A549 treated with dexamethasone at 1 μM for 4 hours (cell line): ENCODE measurements at places on chromosomes 5 and 9. TPM values are rescaled to one million over a fixed set of nuclear protein-coding genes. Genes with fewer than 3 reads are reported as not detected.

Gene ACOT12
- 0.08 to 0.09 TPM in 2 of 5 replicates, not detected in the others for total RNA-seq

Gene DTWD2
- total RNA-seq, result 1.1 to 1.6 TPM (median 1.5 TPM) in 5 replicates

Gene SURF2
- total RNA-seq, result 40.8 to 52.9 TPM (median 47.3 TPM) in 5 replicates

Gene ITGA2
- 8.5 to 13.9 TPM (median 11.3 TPM) in 5 replicates for total RNA-seq

Gene FCN2
- total RNA-seq, result not detected in 5 replicates

Gene SIGMAR1
- total RNA-seq, result 158 to 203 TPM (median 197 TPM) in 5 replicates

Gene TNFSF15
- 0.06 to 0.11 TPM (median 0.07 TPM) in 5 replicates for total RNA-seq

Gene ACSL6
- 0.08 to 0.60 TPM (median 0.15 TPM) in 5 replicates for total RNA-seq

Gene DOLPP1
- 17.4 to 21.9 TPM (median 20.0 TPM) in 5 replicates for total RNA-seq

Gene NPR2
- 3.6 to 6.2 TPM (median 5.0 TPM) in 5 replicates for total RNA-seq

Gene CDKN2B
- not detected in 5 replicates for total RNA-seq

Gene F2RL1
- total RNA-seq, result 204 to 250 TPM (median 224 TPM) in 5 replicates

Gene KIF4B
- total RNA-seq, result 0.01 to 0.02 TPM in 2 of 5 replicates, not detected in the others

Gene SLC46A2
- total RNA-seq, result not detected in 5 replicates

Gene C9orf153
- total RNA-seq, result 0.07 to 0.25 TPM (median 0.12 TPM) in 5 replicates

Gene NUTM2G
- 0.05 TPM in 1 of 5 replicates, not detected in the others for total RNA-seq

Gene SNX18
- 4.3 to 8.2 TPM (median 7.3 TPM) in 5 replicates for total RNA-seq

Gene PCDHB13
- 0.04 to 0.09 TPM (median 0.07 TPM) in 5 replicates for total RNA-seq

Gene CDX1
- total RNA-seq, result not detected in 5 replicates

Gene GABRA6
- total RNA-seq, result not detected in 5 replicates

Gene SUSD3
- total RNA-seq, result 0.53 to 1.6 TPM (median 1.1 TPM) in 5 replicates

Gene PAPPA
- 21.4 to 40.2 TPM (median 33.9 TPM) in 5 replicates for total RNA-seq

Gene PCDHA1
- total RNA-seq, result 0.08 to 0.21 TPM (median 0.18 TPM) in 5 replicates

Gene TLE1
- 77.0 to 86.8 TPM (median 81.4 TPM) in 5 replicates for total RNA-seq

Gene CDC26
- total RNA-seq, result 41.7 to 63.9 TPM (median 48.5 TPM) in 5 replicates

Gene RNF14
- total RNA-seq, result 58.7 to 74.1 TPM (median 71.3 TPM) in 5 replicates

Gene FOXD4L3
- total RNA-seq, result 0.05 to 0.08 TPM in 2 of 5 replicates, not detected in the others

Gene CSF1R
- 0.09 to 0.35 TPM (median 0.17 TPM) in 5 replicates for total RNA-seq

Gene PCDHB3
- 0.04 to 0.30 TPM (median 0.15 TPM) in 4 of 5 replicates, not detected in the other for total RNA-seq

Gene SHB
- 33.3 to 43.9 TPM (median 42.0 TPM) in 5 replicates for total RNA-seq

Gene PRXL2C
- 17.5 to 22.1 TPM (median 18.9 TPM) in 5 replicates for total RNA-seq

Gene HTR4
- not detected in 5 replicates for total RNA-seq

Gene TBC1D9B
- total RNA-seq, result 48.7 to 76.3 TPM (median 66.5 TPM) in 5 replicates

Gene SPINK7
- total RNA-seq, result not detected in 5 replicates

Gene XRCC4
- 8.9 to 11.7 TPM (median 9.8 TPM) in 5 replicates for total RNA-seq

Gene DNAI1
- total RNA-seq, result 0.19 to 0.64 TPM (median 0.32 TPM) in 5 replicates

Gene LTC4S
- 0.18 to 0.27 TPM (median 0.21 TPM) in 4 of 5 replicates, not detected in the other for total RNA-seq

Gene TGFBI
- total RNA-seq, result 1,392 to 2,102 TPM (median 1,727 TPM) in 5 replicates

Gene SCGB3A2
- total RNA-seq, result not detected in 5 replicates

Gene PKD2L2
- 0.05 TPM in 1 of 5 replicates, not detected in the others for total RNA-seq

Gene OTP
- total RNA-seq, result 0.08 to 0.12 TPM (median 0.11 TPM) in 5 replicates

Gene VCAN
- 7.9 to 12.6 TPM (median 12.2 TPM) in 5 replicates for total RNA-seq

Gene TUSC1
- total RNA-seq, result 3.6 to 7.1 TPM (median 6.7 TPM) in 5 replicates

Gene PCDHGA5
- 0.09 to 0.21 TPM (median 0.15 TPM) in 5 replicates for total RNA-seq

Gene BRINP1
- 0.11 to 0.39 TPM (median 0.20 TPM) in 5 replicates for total RNA-seq
